Panc1 (cell line): ENCODE measurements at places on chromosomes 2 and 18.

DNA sequence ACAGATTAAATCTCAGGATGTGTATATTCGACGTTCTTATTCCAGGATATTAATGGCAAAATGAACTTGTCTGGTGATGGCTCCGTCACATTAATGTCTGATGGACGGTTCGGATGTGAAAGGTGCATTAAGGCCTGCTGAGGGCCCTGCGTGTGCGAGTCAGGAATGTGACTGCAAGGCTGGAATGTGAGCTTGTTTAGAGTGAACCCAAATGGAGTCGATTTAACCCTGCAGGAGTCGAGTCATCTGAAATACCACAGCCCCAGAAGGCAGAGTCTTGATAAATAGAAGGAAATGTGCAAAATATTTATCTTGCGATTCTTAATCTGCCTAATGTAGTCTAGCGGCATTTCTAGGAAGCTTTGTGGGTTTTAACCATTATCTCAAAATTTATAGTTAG, 44.3 kb downstream of the RDH14 start:
- DNase-seq, result no peak

GRCh38 chr2:184596819-184597411, 1.4 kb upstream of the ZNF804A start:
- no peak for DNase-seq

DNA sequence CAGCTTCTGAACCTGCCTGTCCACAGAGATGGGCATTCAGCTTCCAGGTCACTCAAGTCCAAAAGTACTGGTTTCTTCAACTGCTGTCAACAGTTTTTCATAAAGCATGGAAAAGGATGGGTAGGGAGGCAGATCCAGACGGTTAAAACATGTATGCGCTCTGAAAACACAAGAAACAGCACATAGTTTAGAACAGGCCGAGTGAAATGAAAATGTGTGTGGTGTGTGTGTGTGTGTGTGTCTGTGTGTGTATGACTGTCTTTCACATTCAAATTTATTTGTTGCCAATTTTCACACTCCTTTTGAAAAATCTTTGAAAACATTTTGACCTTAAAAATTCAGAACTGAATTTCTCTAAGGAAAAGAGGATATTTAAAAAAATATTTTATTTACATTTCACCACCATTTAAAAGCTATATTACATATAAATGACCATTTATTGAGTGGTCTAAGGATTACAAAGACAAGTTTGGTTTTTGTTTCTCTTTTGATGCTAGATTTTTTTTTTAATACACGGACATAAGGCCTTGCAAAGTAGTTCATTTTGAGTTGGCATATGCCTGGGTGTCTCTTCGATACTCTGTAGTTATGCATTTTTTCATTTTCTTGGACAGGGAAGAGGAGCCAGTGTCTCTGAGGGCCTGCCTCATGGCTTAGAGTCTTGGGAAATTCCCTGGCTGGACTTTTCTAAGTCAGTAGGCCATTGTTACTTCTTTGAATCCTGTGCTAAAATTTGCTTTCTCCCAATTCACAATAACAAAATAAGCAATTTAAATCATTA, 30.0 kb upstream of the STK17B start:
- DNase-seq, result no peak

DNA sequence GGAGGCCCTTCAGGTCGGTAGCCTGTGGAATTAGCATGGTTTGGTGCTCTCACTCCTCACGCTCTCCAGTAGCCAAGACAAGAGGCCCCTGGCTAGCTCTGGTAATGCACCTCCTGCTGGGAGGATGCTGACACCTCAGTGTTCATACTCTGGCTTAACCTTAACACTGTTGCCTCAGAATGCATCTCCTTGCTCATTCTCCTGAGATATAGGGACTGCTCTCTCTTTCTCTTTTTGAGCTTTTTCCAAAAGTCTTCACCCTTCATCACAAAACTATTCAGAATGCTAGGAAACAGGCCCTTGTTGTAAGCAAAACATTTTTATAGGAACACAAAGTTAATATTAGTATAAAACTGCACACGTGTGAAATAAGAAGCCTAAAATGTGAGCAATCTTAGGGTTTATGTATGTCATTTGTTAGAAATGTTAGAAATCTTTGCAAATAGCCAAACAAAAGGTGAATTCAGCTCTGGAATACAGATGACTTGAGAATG, 17.3 kb upstream of the IMPA2 start:
- DNase-seq, result no peak

- DNase-seq, result no peak
Measured at GRCh38 chr2:230418341-230419016, 2.5 kb downstream of the SP100 start.

GRCh38 chr2:38515155-38516074, 87.3 kb downstream of the HNRNPLL start:
- no peak for DNase-seq

- DNase-seq, result no peak
Measured at GRCh38 chr2:48727560-48727959, 28.0 kb downstream of the LHCGR start.

- DNase-seq, result no peak
Measured at GRCh38 chr2:239156516-239157265, 244.1 kb downstream of the HDAC4 start.
